ENCODE measurements at places on chromosomes 4 and X.
A peak's percentile ranks its signal among the peaks of the same experiment; 100 is the strongest.

DNA sequence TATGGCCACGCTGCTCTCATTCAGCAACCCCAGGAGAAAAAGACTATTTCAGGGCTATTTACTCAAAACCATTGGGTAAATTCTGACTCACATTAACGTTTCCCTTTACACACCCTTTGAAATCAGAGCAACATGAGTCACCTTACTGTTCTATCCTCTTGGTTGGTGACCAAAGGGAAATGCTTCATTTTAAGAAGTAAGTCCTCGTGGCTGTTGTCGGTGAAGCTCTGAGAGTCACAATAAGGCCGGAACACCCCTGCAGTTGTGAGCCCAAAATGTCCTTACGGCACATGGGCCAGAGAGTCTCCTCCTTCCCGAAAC lies 56.3 kb upstream of the SPRY1 start:
- DNase-seq, result no peak
- H3K27me3 ChIP-seq, result no peaks in the 10 kb centered on the region
- H3K4me3 ChIP-seq, result no peak overlapping the region
- peak overlapping the region; percentile 53 for H3K27ac ChIP-seq
- peaks cover 14% of the 10 kb centered on the region for H3K4me1 ChIP-seq

DNA sequence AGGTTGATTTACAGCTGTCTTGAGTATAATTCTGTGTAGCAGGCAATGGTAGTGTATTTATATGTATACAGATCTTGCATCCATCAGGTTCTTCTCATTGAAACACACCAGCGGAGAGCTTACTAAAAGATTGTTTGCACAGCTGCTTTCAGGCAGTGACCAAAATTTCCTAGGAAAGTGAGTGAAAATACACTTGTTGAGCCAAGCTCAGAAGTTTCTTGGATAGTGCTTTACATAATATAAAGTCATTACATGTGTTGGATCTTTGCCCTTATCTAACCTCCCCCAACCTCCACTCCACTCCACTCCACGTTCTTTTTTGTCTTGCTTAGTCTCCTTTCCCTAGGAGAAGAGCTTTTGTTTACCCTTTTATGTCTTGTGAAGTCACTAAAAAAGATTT lies 34.1 kb downstream of the CNKSR2 start:
- H3K4me1 ChIP-seq, result no peaks in the 10 kb centered on the region
- no peak overlapping the region for H3K27ac ChIP-seq
- no peak overlapping the region for H3K4me3 ChIP-seq
- H3K27me3 ChIP-seq, result no peaks in the 10 kb centered on the region
- H3K36me3 ChIP-seq, result no peaks in the 10 kb centered on the region
- DNase-seq, result no peak

- no peak overlapping the region for H3K27ac ChIP-seq
- H3K4me3 ChIP-seq, result no peak overlapping the region
- H3K27me3 ChIP-seq, result no peaks in the 10 kb centered on the region
- H3K4me1 ChIP-seq, result no peaks in the 10 kb centered on the region
- DNase-seq, result no peak
These were observed 207.9 kb upstream of the ANXA3 start for GRCh38 chr4:78343682-78344081.

- DNase-seq, result peak; percentile 33
- no peaks in the 10 kb centered on the region for H3K4me1 ChIP-seq
- H3K4me3 ChIP-seq, result peak overlapping the region; percentile 31
- peak overlapping the region; percentile 75 for H3K27ac ChIP-seq
These were observed 1.4 kb downstream of the PLXNB3 start for GRCh38 chrX:153765138-153766079.

- no peaks in the 10 kb centered on the region for H3K4me1 ChIP-seq
- peaks cover 59% of the 10 kb centered on the region for H3K36me3 ChIP-seq
- no peak for DNase-seq
- H3K27me3 ChIP-seq, result no peaks in the 10 kb centered on the region
- no peak overlapping the region for H3K27ac ChIP-seq
- no peak overlapping the region for H3K4me3 ChIP-seq
These were observed 12.2 kb downstream of the TADA2B start for GRCh38 chr4:7055111-7055989.

DNA sequence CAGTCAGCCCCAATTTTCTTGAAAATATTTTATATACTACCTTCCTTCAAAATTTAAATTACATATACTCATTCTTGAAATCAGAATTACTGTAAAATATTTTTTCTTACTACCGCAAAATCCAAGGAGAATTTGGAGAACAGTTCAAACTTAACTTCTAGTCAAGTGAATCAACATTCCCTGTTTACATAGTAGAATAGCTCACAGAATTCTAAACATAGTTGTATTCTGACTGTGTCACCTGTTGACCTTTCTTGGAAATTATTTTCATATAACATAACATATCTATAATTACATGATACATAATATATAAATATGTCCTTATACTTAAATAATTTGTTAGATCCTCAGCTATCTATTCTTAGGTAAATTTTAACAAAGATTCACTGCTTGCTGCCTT lies 31.0 kb upstream of the FGF5 start:
- no peak overlapping the region for H3K4me3 ChIP-seq
- DNase-seq, result no peak
- H3K36me3 ChIP-seq, result no peaks in the 10 kb centered on the region
- peak overlapping the region; percentile 90 for H3K27ac ChIP-seq
- no peaks in the 10 kb centered on the region for H3K27me3 ChIP-seq
- H3K4me1 ChIP-seq, result peaks cover 66% of the 10 kb centered on the region
